CD4-positive, alpha-beta T cell treated with Interleukin-21 for 1 hour (primary cell): ENCODE measurements at places on chromosomes 4 and X.

DNA sequence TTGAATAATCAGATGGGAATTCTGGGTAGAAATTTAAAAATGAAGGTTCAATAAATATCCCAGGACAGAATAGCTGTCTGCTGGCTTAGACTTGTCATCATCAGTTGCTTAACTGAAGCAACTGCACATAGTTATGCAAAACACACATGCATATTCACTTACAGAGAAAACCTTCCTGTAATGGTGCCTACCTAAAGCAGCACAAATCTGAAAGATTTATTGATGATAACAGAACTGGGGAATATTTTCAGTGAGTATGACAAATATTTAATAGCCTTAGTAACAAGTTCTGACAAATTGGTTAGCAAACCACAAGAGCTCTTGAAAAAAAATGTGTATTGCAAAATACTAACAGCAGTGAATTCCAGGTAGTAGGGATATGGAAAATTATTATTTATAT lies 606.8 kb upstream of the BOD1L1 start:
- DNase-seq: no peak

GRCh38 chr4:177302371-177303100 lies 7.1 kb upstream of the NEIL3 start:
- no peak for DNase-seq

DNA sequence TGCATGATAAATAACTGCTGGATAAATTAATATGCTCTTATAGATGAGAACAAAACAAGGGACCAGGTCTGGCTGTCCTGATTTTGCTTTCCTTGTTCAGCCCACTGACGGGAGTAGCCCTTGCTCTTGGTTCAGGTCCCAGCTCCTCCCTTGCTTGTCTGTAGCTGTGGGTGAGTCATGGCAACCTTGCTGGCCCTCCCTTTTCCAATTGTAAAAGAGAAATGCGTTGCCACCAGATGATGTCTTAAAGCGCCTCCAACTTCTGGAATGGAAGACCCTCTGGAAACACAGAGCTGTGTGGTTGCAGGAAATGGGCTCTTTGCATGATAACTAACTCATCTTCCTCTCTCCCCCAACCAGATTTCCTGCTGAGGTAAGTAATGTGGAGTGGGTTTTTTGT lies 171.4 kb downstream of the AASDH start:
- DNase-seq: no peak

GRCh38 chrX:115177932-115178331 lies 11.3 kb upstream of the RBMXL3 start:
- DNase-seq: no peak

DNA sequence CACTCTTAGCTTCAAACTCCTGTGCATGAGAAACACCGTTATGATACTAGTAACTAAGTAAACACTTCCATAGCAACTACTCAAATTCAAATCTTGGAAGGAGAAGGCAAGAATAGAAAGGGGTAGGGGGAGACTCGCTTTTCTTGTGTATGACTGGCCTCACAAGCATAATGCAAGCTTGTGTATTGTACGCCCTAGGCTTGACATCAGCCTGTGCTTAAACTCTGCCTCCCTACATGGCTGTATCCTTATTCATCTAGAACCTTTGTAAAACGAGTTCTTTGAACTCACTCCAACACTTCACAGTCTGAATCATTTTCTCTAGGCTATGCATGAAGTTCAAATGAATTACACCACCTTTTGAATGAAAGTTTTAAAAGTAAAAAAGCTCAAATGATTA lies 1071.2 kb upstream of the ADGRL3 start:
- DNase-seq: no peak

DNA sequence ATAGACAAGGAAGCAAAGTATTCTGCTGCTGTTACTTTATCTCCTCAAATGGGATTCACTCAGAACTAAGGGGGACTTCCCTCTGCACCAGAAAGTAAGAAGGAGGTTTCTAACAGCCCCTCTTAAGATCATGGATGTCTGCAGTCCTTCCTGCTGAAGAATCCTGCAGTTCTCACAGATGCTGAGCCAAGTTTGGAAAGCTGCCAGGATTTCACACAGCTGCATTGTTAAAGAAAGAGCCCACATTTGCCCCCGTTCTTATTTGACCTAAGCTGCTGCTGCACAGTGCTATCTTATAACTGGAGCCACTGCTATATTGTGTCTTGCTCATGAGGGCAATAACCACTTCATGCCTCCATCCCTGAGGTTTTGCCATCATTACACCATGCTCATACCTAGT lies 81.1 kb downstream of the FAAH2 start:
- DNase-seq: no peak

DNA sequence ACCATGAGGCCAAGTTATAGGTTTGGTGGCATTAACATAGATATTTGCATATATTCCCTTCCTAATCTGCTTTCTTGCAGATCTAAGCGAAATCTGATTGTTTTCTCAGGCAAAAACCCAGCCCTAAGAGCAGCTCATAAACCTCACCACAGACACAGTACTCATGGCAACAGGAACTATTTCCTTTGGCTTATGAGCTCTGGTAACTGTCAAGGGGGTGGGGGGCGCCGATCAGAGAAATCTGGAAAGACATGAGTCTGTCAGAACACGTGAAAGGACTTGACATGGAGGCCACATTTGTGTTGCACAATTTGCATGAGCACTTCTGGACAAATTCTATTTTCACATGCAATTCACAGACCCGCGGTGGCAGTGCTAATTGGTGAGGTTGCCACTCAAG lies 83.7 kb downstream of the MGST2 start:
- DNase-seq: no peak

DNA sequence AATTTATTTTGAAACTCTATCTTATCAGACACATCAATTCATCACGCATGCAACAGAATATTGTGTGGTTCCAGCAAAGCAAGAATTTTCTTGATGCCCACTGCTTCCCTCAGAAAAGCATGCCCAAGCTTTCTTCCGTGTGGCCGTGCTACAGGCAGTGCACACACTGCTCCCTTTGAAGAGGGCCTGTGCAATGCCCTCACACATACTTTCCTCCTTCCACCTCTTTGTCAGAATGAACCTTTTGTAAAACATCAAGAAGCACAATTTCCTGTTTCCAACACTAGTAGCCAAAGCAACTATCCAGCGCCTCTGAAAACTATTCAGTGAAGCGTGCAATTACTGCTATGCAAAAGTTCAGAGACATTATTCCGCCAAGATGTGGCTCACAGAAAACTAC lies 201.7 kb downstream of the NLGN4X start:
- DNase-seq: no peak

DNA sequence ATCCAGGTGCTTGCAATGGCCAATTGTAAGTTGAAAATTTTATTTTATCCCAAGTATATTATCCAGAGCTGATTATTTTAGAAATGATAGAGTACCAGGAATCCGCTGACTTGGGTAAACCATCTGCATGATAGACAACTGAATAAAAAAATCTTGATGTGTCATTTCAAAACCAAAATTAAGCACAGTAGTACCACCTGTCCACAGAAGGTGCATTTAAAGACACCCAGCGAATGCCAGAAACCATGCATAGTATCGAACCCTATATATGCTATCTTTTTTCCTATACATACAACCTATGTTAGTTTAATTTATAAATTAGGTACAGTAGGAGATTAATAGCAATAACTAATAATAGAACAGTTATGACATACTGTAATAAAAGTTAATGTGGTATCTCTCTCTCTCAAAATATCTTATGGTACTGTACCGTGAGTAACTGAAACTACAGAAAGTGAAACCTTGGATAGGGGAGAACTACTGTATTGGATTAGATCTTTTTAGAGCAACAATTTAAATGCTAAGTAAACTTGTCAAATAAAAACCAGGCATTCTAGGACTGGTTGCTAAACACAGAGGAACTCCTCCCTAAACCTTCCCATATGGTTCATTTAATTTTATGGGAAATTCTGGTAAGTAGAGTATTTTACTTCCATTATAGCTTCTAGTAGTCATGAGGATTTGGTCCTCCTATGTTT lies 6.2 kb downstream of the NEIL3 start:
- DNase-seq: peak; percentile 21

DNA sequence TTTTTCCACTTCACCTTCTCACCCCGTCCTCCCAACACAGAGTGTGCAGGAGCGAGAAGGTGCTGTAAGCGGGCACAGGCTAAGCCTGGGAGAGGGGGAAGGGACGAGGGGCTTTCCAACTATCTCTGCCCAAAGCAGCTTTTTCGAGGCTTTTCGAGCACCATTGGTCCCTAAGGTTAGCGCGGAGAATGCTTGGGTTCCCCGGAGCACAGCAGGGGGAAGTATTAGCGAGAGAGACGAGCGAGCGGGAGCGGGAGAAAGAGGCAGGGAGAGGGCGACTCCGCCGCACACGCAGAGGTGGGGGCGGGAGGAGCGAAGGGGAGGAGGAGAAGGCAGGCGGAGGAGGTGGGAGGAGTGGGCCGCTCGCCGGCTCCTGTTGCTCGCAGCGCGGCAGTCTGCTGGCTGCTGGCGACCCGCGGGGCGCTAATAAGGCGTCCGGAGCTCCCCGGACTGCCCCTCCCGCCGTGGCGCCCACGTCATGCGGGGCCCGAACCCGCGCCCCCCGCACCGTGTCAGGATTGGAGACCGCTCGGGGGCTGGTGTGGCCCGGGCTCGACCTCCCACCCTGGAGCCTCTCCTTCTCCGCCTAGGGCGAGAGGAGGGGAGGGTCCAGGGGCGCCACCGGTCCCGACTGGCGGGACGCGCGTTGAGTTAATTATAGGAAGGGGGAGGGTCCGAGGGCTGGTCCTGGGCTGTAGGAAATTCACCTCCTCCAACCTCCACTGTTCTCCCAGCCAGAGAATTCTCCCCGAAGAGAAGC lies at the start of gene ADAMTS3:
ADAMTS3 (minus strand) TSS at position 263 of the 760 bp plus-strand sequence. CDS start 459 bp downstream, outside the sequence.
- no peak for DNase-seq

DNA sequence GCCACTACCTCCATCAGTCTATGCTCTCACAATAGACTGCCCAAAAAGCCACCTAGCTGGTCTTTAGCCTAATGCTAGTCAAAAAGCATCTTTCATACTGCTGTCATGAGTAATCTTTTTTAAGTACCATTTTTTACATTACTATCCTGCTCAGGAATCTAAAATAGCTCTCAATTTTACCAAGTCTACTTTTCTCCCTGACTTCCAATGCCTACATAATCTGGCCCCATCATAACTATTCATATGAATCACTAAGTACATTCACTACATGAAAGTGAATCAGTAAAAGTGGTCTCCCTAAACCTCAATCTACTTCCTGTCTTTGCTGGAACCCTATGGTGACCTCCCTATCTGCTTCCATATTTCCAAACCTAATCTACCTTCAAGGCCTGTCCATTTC lies 105.9 kb downstream of the THOC2 start:
- DNase-seq: no peak

- DNase-seq: no peak
Observed at GRCh38 chr4:111678479-111678878, 466.8 kb upstream of the FAM241A start.

- no peak for DNase-seq
Observed at GRCh38 chr4:128596115-128596514, 213.4 kb upstream of the JADE1 start.

DNA sequence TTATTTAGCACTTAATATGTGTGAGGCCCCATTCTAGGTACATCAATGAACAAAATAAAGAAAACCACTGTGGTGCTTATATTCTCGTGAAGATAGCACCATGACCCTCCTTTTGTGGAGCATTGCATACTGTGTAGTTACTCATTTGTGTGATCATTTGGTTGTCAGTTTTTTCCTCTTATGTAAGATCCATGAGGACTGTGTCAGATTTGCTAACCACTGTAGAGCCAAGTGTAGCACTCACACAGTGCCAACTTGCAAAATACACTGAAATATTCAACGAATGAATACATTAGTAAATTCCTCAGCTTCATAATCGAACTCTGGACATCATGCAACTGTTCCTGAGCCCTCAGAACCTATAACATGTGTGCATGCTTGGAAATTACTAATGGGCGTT lies 29.5 kb upstream of the SETD7 start:
- no peak for DNase-seq

DNA sequence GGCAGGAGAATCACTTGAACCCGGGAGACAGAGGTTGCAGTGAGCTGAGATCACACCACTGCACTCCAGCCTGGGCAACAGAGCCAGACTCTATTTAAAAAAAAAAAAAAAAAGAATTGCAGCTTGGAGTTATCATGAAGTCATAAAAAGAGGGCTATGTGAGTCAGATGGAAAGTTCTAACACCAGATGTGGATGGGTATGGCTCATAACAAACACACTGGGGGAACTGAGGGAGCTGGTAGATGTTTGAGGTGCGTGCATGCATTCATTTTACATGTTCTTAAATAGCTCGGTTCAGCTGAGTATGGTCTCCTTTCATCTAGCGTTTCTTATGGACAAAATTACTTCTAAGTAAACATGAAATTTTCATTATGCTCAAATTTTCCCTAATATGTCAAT lies 11.7 kb downstream of the TRMT2B start:
- DNase-seq: no peak
